ENCODE measurements at places on chromosomes 11 and 22.

GRCh38 chr22:44622147-44622427 lies 79.9 kb upstream of the PRR5 start:
- DNase-seq, result no peak

DNA sequence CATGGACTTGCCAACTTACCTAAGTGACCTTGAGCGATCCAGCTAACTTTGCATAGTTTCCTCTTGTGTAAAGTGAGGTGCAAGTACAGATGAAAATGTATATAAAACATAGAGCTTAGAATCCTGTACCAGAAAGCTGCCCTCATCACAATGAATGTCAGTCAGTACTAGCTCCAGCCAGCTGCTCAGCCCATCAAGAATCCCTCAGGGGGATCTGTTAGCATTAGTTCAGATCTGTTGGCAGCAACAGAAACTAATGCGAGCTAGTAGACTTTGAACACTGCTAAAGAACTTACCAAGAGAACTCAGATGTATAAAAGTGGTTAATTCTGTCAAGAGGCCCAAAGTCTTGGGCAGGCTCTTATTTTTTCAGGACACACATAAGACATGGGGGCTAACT lies 6.3 kb upstream of the C11orf91 start:
- no peak for DNase-seq

- no peak for DNase-seq
Observed at GRCh38 chr22:30885591-30885990, 83.0 kb downstream of the MORC2 start.

GRCh38 chr22:33302049-33302545 lies 243.9 kb upstream of the SYN3 start:
- DNase-seq, result peak; percentile 36

GRCh38 chr11:33633251-33634003 lies 67.2 kb downstream of the C11orf91 start:
- DNase-seq, result peak; percentile 98

GRCh38 chr11:61682906-61683675 lies 2.9 kb downstream of the DAGLA start:
- DNase-seq, result no peak

DNA sequence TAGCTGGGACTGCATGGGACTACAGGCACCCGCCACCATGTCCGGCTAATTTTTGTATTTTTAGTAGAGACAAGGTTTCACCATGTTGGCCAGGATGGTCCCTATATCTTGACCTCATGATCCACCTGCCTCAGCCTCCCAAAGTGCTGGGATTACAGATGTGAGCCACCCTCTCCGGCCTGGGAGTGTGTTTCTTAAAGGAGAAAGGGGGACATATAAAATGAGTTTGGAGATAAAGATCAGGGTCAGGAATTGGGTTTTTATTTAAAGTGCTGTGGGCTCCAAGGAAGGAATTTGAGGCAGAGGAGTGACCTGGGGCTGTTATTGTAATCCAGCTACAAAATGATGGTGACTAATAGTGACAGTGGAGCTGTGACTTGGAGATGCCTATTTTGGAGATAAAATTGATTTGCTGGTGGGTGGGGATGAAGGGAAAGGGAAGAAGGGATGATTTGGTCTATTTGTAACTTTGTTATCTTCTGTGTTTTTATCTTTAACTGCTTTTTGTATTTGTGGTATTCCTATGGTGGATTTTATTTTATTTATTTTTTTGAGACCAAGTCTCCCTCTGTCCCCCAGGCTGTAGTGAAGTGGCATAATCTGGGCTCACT lies 5.0 kb downstream of the CRKL start:
- DNase-seq, result no peak

DNA sequence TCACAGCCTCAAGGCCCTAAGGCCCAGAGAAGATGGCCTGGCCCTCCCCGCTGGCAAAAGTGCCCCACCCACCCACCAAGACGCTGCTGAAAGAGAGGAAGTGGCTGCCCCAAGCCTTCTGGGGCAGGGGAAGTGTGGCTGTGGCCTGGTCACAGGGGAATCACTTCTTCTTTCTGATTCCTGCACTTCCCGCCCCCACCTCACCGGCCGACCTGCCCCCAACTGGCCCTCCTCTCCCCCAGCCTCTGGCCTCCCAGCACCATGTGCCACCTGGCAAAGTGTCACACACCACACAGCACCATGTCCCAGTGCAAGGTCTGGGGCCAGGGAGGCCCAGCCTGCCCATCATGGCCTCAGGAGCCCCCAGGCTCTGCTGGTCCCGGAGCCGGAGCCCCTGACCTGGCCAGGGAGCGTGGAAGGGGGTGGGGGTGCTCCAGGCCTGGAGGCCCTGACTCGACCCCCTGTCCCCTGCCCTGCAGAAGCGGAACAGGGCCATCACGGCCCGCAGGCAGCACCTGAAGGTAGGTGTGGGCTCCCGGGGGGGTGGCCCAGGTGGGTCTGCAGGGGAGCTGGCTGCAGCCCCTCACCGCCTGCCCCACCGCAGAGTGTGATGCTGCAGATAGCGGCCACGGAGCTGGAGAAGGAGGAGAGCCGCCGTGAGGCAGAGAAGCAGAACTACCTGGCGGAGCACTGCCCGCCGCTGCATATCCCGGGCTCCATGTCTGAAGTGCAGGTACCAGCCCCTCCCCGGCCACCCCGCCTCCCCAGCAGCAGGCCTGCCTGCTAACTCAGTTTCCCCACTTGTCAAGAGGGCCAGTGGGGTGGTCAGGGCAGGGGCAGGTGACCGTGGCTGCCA lies 1.4 kb downstream of the TNNI2 start:
- no peak for DNase-seq

DNA sequence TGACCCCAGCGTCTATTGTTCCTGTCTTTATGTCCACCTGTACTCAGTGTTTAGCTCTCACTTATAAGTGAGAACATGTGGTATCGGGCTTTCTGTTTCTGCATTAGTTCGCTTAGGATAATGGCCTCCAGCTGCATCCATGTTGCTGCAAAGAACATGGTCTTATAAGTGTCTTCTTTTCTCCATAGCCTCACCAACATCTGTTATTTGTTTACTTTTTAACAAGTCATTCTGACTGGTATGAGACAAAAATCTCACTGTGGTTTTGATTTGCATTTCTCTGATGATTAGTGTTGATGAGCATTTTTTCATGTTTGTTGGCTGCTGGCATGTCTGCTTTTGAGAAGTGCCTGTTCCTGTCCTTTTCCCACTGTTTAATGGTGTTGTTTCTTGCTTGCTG lies 21.7 kb upstream of the SLN start:
- DNase-seq, result no peak

DNA sequence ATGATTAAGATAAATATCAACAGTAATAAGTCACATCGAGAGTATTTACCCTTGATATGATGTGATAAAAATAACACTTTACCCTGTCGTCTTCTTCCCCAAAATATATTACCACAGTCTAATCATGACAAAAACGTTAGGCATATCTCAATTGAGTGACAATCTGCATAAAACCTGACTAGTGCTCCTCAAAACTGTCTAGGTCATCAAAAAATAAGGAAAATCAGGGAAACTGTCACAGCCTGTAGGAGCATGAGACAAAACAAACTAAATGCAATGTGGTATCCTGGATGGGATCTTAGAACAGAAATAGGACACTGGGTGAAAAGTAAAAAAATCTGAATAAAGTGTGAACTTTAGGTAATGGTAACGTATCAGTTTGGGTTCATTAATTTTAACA lies 19.4 kb upstream of the ANO5 start:
- no peak for DNase-seq

GRCh38 chr11:86052693-86053641 lies 15.9 kb downstream of the PICALM start:
- no peak for DNase-seq

DNA sequence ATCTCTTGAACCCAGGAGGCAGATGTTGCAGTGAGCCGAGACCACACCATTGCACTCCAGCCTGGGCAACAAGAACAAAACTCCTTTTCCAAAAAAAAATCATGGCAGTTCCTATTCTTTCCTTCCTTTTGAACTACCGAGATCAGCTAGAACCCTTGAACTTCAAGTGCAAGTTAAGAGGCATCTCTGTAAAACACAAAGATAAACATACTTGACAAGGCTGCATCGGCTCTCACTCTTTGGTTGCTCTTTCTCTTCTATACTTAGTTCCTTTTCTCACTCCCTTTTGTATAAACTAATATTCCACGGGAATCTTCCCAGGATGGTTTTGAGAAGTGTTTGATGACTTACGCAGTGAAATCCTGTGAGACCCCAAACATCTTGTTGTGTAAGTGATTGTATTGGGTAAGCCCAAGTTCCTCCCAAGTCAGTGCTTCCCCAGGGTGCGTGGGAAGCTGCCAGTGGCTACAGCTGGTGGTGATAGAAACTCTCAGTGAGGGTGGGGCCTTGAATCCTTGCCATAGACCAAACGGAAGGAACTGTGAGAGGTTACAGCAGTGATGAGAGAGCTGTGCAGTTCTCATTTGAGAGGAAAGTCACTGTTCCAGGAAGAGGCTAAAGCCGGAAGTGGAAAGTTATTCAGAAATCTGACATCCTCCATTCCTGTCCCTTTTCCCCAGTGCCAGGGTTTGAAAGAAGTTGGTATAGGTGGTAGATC lies 24.1 kb upstream of the CDC42EP2 start:
- no peak for DNase-seq

- no peak for DNase-seq
Observed at GRCh38 chr11:46457659-46458424, 66.3 kb upstream of the CHRM4 start.

GRCh38 chr11:47403135-47403534 lies 5.3 kb upstream of the SLC39A13 start:
- no peak for DNase-seq

DNA sequence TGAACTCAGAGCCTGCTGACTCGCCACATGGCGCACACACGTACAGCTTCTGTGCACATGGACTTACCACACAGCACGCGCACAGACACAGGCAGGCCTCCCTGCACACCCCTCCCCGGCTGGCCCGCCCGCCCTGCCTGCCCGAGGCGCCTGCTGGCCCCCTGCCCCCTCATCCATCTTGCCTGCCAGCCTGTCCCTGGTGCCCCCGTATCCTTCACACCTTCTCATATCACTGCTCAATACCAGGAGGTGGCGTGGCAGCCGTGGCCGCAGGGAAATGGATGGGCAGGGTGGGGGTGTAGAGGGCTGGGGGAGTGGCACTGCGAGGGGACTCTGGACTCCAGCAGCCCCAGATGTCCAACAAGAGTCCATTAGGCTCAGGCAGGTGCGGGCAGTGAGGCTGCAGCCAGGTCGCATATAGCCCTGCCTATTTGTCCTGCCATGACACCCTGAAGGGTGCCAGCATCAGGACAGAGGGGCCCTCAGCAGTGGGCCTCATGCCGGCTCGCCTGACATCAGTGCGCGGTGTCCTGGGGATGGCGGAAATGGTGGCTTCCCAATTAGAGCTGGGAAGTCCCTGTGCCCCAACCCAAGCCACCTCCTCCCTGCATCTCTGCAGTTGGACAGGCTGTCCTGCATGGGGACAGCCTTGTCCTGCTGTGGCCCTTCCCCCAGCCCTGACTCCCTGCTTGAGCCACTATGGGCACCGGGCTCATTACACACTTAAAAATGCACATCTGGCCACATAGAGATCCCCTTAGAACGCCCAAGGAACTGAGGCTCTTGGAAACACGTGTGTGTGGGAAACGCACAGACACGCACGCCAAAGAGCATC lies 2.0 kb upstream of the TBX10 start:
- no peak for DNase-seq
